Immature natural killer cell (primary cell): ENCODE measurements at places on chromosomes 3 and 15. TPM values are rescaled to one million over a fixed set of nuclear protein-coding genes. Genes with fewer than 3 reads are reported as not detected.

DNA sequence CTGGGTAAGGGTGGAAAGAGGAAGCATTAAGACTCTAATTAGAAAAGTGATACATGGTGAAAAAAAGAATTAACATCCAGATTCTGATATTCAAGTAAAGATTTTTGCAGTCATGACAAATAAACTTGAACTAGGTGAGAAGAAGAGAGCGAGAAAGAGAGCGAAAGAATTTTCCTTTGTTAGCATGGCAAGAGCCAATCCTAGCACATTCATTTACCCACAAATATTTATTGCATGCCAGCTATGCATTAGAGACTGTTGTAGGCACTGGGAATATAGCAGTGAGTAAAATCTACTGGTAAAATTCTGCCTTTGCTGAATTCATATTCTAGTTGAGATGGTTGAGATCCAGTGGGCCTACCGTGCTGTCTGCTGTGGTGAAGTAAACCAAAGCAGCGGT, 177.9 kb upstream of the DPH6 start:
- H3K27me3 ChIP-seq = no peaks in the 10 kb centered on the region
- no peak overlapping the region for H3K4me3 ChIP-seq
- no peak for DNase-seq
- no peak overlapping the region for H3K27ac ChIP-seq
- H3K4me1 ChIP-seq = no peaks in the 10 kb centered on the region

Gene NDUFB5
- polyA plus RNA-seq = 39.9 TPM

Gene USP3
- 32.9 TPM for polyA plus RNA-seq

Gene RPS27L
- polyA plus RNA-seq = 154 TPM

DNA sequence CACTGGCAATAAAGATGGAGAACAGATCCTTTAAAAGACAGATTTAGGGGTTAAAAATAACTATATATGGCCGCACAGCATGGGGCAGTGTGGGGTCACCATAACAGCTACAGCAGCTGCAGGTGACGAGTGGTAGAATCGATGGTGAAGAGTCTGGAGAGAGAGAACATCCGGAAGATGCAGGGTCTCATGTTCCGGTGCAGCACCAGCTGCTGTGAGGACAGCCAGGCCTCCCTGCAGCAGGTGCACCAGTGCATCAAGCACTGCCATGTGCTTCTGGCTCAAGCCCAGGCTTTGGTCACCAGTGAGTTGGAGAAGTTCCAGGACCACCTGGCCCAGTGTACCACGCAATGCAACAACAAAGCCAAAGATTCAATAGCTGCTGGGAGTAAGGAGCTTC, 93.7 kb upstream of the IMPG2 start:
- H3K36me3 ChIP-seq = peaks cover 12% of the 10 kb centered on the region
- no peak overlapping the region for H3K4me3 ChIP-seq
- H3K4me1 ChIP-seq = peaks cover 18% of the 10 kb centered on the region
- H3K27me3 ChIP-seq = no peaks in the 10 kb centered on the region
- no peak for DNase-seq

Gene ZDHHC19
- not detected for polyA plus RNA-seq

Gene RPL39L
- polyA plus RNA-seq = 31.8 TPM

Gene SLC6A1
- polyA plus RNA-seq = not detected

Gene ECE2
- polyA plus RNA-seq = not detected

DNA sequence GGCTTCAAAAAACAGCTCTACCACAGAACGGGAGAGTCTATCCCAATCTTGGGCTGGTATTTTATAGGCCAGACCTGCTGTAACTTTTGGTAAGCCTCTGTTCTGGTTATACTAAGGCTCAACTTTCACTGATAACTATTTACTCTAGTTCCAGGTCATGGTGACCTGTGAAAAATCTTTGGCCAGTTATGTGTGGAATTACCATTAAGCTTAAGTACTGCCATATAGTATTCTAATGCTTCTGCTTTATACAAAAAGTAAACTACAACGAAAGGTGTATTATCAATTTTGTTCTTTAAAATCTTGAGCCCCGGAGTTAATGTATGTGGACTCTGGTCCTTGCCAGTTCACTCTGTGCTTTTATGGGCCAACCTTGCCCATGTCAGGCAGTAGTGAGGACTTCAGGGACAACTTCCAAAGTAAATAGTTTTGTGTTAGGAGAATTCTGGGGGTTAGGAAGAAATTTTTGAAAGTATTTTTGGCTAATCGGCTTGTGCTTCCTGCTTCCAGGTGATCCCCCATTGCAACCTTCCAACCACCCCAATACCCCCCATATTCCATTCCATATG, 6.4 kb downstream of the SIAH2 start:
- H3K4me3 ChIP-seq = no peak overlapping the region
- H3K27ac ChIP-seq = peak overlapping the region; percentile 40
- DNase-seq = no peak
- H3K36me3 ChIP-seq = peaks cover 6% of the 10 kb centered on the region

DNA sequence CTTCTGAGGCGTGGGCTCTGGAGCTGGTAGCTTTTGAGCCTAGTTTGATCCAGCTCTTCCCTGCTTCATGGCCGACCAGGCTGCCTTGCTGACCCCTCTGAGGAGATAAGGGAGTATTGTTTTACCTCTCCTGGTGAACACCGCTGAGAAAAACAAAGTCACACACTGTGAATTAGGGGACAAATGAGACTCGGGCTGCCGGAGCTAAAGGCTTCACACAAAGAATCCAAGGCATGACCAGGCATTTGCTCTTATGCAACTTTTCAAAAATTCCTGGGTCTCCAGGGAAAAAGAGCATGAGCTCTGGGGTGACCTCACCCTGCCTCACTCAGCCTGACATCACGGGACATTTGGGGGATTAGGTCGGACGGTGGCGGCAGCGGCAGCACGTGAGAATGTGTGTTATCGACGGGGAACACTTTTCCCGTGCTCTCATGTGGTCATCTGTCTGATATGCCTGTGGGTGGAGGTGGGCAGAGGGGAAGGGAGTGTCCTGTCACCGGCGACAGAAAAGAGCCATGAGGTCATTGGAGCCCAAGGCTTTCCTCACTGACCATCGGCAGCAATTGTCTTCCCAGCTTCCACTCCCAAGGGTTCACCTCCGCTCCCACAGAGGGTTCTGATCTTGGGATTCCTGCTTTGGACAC, 61.0 kb downstream of the TMEM44 start:
- H3K27me3 ChIP-seq = no peaks in the 10 kb centered on the region
- DNase-seq = no peak

Gene OR5H6
- polyA plus RNA-seq = not detected

Gene SATB1
- polyA plus RNA-seq = 76.0 TPM

Gene SV2B
- not detected for polyA plus RNA-seq

- H3K36me3 ChIP-seq = no peaks in the 10 kb centered on the region
- H3K27ac ChIP-seq = no peak overlapping the region
- peaks cover 17% of the 10 kb centered on the region for H3K4me1 ChIP-seq
- peaks cover 1% of the 10 kb centered on the region for H3K27me3 ChIP-seq
- no peak for DNase-seq
Observed at GRCh38 chr3:177758126-177758525, 560.8 kb upstream of the TBL1XR1 start.

DNA sequence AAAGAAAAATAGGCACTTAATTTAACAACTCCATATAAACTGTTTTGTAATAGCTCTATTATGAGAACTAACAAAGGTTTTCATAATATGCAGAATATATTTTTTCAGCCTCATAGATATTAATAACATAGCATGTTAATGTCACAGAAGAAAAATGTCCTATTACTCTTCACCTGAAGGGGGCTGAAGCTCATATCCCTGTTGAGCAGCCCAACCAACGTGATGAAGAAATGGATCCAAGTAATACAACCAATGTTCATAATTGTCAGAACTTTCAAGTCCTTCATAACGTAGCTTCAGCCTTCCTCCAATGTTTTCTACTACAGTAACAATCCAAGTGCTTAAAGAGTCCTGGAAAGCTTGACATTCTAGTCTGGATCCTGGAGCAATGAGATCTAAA, 34.5 kb upstream of the STIMATE start:
- peaks cover 22% of the 10 kb centered on the region for H3K36me3 ChIP-seq
- DNase-seq = no peak
- no peaks in the 10 kb centered on the region for H3K27me3 ChIP-seq
- peaks cover 6% of the 10 kb centered on the region for H3K4me1 ChIP-seq
- H3K4me3 ChIP-seq = no peak overlapping the region

GRCh38 chr3:126664591-126665214, 9.8 kb upstream of the TXNRD3 start:
- H3K4me3 ChIP-seq = no peak overlapping the region
- H3K27me3 ChIP-seq = peaks cover 11% of the 10 kb centered on the region
- no peak overlapping the region for H3K27ac ChIP-seq
- DNase-seq = no peak
- no peaks in the 10 kb centered on the region for H3K36me3 ChIP-seq

DNA sequence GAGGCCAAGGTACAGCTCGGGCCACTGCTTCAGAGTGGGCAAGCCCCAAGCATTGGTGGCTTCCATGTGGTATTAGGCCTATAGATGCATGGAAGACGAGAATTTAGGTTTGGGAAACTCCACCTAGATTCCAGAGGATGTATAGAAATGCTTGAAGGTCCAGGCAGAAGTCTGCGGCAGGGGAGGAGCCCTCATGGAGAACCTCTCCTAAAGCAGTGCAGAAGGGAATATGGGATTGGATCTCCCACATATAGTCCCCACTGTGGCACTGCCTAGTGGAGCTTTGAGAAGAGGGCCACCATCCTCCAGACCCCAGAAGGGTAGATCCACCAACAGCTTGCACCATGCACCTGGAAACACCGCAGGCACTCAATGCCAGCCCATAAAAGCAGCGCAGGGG, 48.1 kb upstream of the XXYLT1 start:
- H3K27ac ChIP-seq = no peak overlapping the region
- no peak for DNase-seq
- H3K4me1 ChIP-seq = peaks cover 21% of the 10 kb centered on the region
- no peak overlapping the region for H3K4me3 ChIP-seq
- no peaks in the 10 kb centered on the region for H3K27me3 ChIP-seq

GRCh38 chr3:72187131-72187530, 402.2 kb upstream of the PROK2 start:
- no peak overlapping the region for H3K27ac ChIP-seq
- no peaks in the 10 kb centered on the region for H3K36me3 ChIP-seq
- H3K4me1 ChIP-seq = no peaks in the 10 kb centered on the region
- H3K27me3 ChIP-seq = peaks cover 3% of the 10 kb centered on the region
- no peak overlapping the region for H3K4me3 ChIP-seq
- DNase-seq = no peak

Gene SLITRK3
- not detected for polyA plus RNA-seq
